GM23248 (cell line): ENCODE measurements at places on chromosomes 16 and 17. TPM values are rescaled to one million over a fixed set of nuclear protein-coding genes. Genes with fewer than 3 reads are reported as not detected.
A peak's percentile ranks its signal among the peaks of the same experiment; 100 is the strongest.

DNA sequence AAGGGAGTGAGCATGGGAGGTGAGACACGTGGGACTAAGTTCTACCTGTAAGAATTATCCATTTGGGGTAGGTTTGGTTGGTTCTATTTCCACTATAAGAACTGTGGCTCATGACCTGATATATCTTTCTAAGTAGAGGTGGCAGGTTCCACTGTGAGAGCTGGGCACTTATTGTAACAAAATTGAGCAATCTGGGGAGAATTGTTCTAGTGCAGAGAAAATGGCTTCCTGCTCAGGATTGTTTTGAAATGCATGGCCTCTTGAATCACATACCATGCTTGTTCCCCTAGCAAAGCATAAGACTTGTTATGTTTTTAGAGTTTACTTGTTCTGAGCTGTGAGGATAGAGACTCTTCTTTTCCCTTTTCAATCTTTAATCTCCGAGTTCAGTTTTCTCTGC is 125.9 kb downstream of the MAP2K6 start:
- no peaks in the 10 kb centered on the region for H3K36me3 ChIP-seq
- no peaks in the 10 kb centered on the region for H3K4me1 ChIP-seq
- no peak for DNase-seq

DNA sequence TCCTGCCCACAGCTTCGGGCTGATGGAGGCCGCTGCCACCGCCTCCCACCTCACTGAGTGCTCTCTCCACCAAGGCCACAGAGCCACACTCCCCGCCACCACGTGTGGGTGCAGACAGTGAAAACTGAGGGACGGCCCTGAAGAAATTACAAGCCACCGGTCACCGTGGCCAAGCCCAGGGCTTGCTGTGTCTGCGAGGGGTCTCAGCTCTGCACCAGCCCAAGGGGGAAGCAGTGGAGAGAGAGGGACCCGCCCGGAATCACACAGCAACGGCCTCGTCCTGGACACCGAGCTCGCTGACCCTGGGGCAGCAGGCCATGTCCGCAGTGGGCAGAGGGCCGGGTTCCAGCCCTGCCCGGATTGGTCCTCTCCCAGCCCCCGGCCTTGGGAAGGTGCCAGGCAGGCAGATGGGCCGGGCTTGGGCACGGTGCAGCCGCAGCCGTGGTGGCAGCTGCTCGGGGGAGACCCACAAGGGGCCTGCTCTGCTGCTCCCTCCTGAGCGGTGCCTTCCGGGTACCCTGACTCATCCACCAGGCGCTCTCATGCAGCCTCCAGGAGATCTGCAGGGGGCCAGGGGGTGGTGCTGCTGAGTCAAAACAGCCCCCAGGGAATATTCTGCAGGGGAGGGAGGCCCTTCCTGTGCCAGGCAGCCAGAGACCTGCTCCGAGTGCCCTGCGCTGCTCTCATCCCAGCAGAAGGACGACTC is 52.0 kb downstream of the CBFA2T3 start:
- H3K27ac ChIP-seq, result no peak overlapping the region
- peaks cover 16% of the 10 kb centered on the region for H3K4me1 ChIP-seq
- DNase-seq, result peak; percentile 97
- H3K27me3 ChIP-seq, result no peaks in the 10 kb centered on the region
- no peaks in the 10 kb centered on the region for H3K36me3 ChIP-seq
- no peak overlapping the region for H3K4me3 ChIP-seq

Gene SPATA32
- not detected in 2 replicates for total RNA-seq

DNA sequence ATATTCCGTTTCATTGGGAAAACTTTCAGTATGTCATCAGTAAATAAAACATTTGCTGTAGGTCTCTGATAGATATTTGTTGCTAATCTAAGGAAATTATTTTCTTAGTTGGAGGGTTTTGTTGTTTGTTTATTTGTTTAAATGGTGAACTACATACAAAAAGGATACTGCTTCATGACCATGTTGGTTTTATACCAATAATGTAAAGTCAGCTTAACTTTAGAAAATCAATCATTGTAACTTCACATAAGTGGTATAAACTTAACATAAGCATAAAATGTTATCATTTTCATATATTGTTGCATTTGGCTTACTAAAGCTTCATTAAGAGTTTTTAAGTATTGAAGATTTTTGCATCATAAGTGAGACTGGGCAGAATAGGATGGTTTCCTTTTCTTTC is 57.9 kb downstream of the NSRP1 start:
- no peaks in the 10 kb centered on the region for H3K27me3 ChIP-seq
- H3K4me1 ChIP-seq, result no peaks in the 10 kb centered on the region
- H3K36me3 ChIP-seq, result peaks cover 48% of the 10 kb centered on the region

DNA sequence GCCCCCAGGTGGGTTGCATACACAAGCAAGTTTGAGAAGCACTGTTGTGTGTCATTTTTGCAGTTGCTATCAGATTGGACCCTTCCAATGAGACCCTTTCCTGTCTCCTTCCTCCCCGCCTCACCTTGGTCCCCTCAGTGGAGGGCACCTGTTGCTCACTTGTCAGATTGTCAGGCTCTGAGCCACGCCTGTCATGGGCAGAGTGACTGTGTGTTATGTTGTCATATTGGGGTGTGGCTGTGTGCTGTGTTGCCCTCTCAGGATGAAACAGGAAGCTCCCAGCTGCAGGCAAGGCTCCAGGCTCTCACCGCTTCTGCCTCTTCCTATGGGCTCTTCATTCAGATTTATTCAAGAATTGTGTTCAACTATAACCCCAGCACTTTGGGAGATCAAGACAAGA is 302.9 kb downstream of the CPPED1 start:
- no peaks in the 10 kb centered on the region for H3K4me1 ChIP-seq
- no peak overlapping the region for H3K27ac ChIP-seq
- no peaks in the 10 kb centered on the region for H3K36me3 ChIP-seq
- no peaks in the 10 kb centered on the region for H3K27me3 ChIP-seq

GRCh38 chr16:87062569-87063442 is 254.4 kb downstream of the C16orf95 start:
- peaks cover 19% of the 10 kb centered on the region for H3K27me3 ChIP-seq
- H3K4me3 ChIP-seq, result peak overlapping the region; percentile 59

Gene HSD17B2
- not detected in 2 replicates for total RNA-seq

DNA sequence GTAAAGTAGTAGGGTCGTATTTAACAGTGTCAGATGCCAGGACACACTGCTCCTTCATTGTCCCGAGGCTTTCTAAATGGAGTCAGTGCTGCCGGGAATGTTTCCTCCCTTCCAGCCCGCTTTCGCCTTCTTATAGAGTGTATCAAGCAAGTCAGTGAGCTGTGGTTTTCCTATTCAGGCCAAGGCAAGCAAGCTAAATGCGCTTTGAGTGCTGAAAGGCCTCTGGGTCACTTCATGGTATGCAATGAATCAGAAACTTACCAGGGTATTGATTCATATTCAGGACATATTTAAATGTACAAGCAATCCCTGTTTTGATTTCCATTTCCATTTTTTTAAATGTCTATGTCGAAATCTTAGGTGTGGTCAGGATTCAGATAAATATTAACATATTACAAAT is 327.9 kb upstream of the SOX9 start:
- H3K4me1 ChIP-seq, result peaks cover 22% of the 10 kb centered on the region
- H3K27ac ChIP-seq, result no peak overlapping the region
- 0 out of 2 replicates have a peak overlapping the region, but pooled peaks have one; percentile 8 for H3K4me3 ChIP-seq
- no peaks in the 10 kb centered on the region for H3K36me3 ChIP-seq
- no peaks in the 10 kb centered on the region for H3K27me3 ChIP-seq
- peak; percentile 86 for DNase-seq

Gene YPEL3
- total RNA-seq, result 62.6 and 100.0 TPM in 2 replicates

DNA sequence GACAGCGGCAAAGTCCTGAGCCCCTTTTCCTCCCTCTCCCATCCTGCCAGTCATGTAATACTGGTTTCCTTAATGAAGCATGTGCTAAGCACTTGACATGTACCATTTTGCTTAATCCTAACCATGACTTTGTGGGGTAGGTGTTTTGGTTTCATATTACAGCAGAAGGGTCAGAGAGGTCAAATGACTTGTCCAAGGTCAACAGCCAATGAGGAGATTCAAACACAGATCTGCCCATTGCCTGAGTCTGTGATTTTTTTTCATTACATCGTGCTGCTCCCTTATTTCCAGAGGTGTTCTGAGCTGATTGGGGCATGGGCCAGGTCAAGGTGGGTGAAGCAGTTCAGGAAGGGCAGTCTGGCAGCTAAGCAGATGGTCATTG is 17.6 kb upstream of the PHF12 start:
- H3K27me3 ChIP-seq, result peaks cover 10% of the 10 kb centered on the region; the same call in 1 of the 2 replicates
- no peak overlapping the region for H3K4me3 ChIP-seq
- DNase-seq, result no peak
- peaks cover 11% of the 10 kb centered on the region; the same call in 1 of the 2 replicates for H3K4me1 ChIP-seq
- H3K36me3 ChIP-seq, result no peaks in the 10 kb centered on the region
- no peak overlapping the region for H3K27ac ChIP-seq

Gene MMP2
- 1,212 and 1,299 TPM in 2 replicates for total RNA-seq

DNA sequence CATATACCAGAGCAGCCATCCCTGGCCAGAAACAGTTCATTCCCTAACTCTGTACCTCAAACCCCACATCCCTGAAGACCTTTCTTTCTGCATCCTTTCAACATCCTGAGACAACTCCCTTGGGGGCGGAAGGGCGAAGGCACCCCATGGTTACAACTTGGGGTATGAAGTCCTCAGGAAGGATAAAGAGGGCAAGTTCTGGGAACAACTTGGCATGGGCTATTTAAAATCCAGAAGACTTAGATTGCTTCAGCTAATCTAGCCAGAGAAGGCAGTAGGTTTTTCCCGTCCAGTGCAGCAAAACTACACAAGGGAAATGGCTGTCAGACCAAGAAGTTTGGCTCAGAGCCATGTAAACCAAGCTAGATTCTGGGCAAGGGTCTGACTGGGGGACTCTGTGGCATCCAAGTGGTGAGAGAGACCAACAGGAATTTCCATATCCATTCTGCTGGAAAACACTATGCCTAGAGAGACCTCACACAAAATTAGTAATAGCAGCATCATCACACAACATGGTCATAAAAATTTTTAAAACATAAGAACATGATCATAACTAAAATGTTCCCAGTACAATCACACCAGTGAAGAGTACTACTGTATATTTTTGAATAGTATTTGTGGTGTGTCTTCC is 113.2 kb downstream of the CDYL2 start:
- no peaks in the 10 kb centered on the region for H3K4me1 ChIP-seq
- H3K27ac ChIP-seq, result no peak overlapping the region
- no peak overlapping the region for H3K4me3 ChIP-seq
- peak; percentile 7 for DNase-seq
- H3K27me3 ChIP-seq, result no peaks in the 10 kb centered on the region
- no peaks in the 10 kb centered on the region for H3K36me3 ChIP-seq

Gene LYRM1
- 32.1 and 32.2 TPM in 2 replicates for total RNA-seq

- DNase-seq, result no peak
- H3K36me3 ChIP-seq, result peaks cover 86% of the 10 kb centered on the region
- no peaks in the 10 kb centered on the region for H3K4me1 ChIP-seq
- no peak overlapping the region for H3K27ac ChIP-seq
Observed at GRCh38 chr16:57213462-57213861, 27.3 kb downstream of the RSPRY1 start.

Gene NPIPA7
- total RNA-seq, result 6.4 and 13.6 TPM in 2 replicates

- no peak for DNase-seq
- H3K4me1 ChIP-seq, result no peaks in the 10 kb centered on the region
- no peak overlapping the region for H3K27ac ChIP-seq
- H3K4me3 ChIP-seq, result no peak overlapping the region
- no peaks in the 10 kb centered on the region for H3K36me3 ChIP-seq
- no peaks in the 10 kb centered on the region for H3K27me3 ChIP-seq
Observed at GRCh38 chr16:10787304-10787703, 31.3 kb downstream of the TVP23A start.

Gene CETP
- not detected in 2 replicates for total RNA-seq

GRCh38 chr16:55010492-55011160 is 80.0 kb downstream of the IRX5 start:
- no peaks in the 10 kb centered on the region for H3K36me3 ChIP-seq
- no peaks in the 10 kb centered on the region for H3K27me3 ChIP-seq
- H3K4me1 ChIP-seq, result no peaks in the 10 kb centered on the region
- no peak for DNase-seq
- no peak overlapping the region for H3K4me3 ChIP-seq

Gene KRTAP2-3
- 0.38 and 13.4 TPM in 2 replicates for total RNA-seq

DNA sequence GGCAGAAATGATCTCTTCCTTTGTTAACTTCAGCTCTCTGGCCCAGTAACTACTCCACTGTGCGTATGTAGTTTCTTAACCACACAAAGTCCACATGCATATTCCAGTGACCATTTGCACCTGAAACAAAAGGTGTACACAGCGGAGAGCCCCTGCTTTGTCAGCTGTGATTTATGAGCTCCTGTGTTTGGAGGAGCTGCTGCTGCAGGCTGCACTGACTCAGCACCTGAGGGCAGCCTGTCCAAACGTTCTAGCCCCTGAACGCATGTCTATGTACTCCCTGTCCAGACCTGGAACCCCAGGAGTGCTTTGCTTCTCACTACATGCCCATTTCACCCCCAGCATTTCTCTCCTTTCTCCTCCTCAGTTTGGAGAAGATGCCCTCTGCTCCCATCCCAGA is 216.1 kb downstream of the ABCC12 start:
- H3K27me3 ChIP-seq, result no peaks in the 10 kb centered on the region
- no peaks in the 10 kb centered on the region for H3K4me1 ChIP-seq
- H3K36me3 ChIP-seq, result no peaks in the 10 kb centered on the region
- no peak overlapping the region for H3K4me3 ChIP-seq
